ENCODE measurements at places on chromosomes 1 and 21.

DNA sequence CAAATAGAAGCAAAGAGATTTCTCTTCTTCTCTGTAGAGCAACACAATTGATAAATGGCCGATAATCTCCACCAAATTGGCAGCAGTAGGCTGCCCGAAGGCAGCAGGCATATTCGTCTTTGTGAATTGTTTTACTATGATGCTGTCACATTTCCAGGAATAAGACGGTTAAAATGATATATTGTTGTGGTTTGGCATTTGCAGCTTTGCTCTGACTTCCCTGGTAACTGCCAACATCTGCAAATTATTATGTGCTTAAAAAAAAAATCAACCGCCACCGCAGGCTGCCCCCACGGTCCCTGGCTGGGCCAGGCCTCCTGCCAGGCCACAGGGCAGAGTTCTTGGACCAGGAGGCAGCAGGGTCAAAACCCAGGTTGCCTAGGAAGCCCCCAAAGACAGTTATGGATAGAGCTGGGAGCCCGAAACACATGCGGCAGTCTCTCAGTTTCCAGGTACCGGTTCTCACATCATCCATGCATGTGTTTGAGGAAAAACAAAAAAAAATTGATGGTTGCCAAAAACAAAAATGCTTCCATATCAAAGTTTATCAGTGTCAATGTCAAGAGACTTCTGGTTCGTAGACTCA lies 179.3 kb downstream of the ETS2 start:
- DNase-seq: no peak

DNA sequence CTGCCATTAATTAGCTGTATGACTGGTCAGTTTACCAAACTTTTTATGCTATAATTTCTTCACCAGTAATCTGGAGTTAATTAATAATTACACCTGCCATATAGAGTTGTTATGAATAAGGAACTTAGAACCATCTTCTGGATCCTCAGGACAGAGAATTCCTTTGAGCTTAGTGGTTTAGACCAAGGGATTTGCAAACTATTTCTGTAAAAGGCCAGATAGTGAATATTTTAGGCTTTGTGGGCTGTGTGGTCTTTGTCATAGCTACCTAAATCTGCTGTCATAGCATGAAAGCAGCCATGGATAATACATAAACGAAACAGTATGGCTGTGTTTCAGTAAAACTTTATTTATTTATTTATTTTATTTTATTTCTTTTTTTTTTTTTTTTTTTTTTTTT lies 9.0 kb downstream of the TIMM17A start:
- DNase-seq: no peak

- DNase-seq: no peak
Measured at GRCh38 chr1:201156819-201157218, 2.5 kb upstream of the TMEM9 start.

DNA sequence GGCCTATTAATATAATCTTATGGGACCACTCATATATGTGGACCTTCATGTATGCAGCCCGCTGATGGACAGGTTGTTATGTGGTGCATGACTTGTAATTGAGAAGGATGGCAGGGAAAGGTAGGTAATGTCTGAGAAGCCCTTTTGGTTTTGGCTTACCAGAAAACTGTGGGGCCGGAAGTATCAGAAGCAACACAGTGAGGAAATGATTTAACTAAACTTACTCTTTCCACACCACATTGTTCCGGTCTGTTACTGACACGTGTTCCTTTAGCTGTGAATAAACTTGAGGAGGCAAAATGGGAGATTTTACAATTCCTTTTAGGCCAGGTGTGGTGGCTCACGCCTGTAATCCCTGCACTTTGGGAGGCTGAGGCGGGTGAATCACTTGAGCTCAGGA lies 32.4 kb downstream of the KIF1B start:
- peak; percentile 1 for DNase-seq

GRCh38 chr1:226409392-226409791 lies 1.5 kb upstream of the PARP1 start:
- no peak for DNase-seq

- no peak for DNase-seq
Measured at GRCh38 chr1:87956750-87957149, 628.1 kb downstream of the LMO4 start.

DNA sequence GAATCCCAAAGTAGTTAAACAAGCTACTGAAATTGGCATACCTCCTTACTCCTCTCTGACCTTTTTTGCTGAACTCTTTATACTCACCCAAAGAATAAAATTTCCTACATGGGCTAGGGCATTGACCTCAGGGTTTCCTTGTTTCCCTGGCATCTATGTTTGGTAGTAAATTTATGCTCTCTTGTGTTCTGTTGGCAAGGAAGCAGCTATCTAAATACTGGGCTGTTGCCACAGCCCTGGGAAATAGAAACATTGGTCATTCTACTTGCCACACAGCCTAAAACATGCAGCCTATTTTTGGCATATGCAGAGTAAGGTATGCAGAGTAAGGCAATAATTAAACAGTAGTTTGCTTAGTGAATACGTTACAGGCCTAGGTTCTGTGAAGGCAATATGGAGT lies 351.4 kb downstream of the HLX start:
- no peak for DNase-seq

- no peak for DNase-seq
Measured at GRCh38 chr1:93979040-93979717, 69.9 kb upstream of the GCLM start.

GRCh38 chr1:42172381-42173133 lies 8.0 kb upstream of the GUCA2A start:
- DNase-seq: no peak

- DNase-seq: no peak
Measured at GRCh38 chr1:236007781-236008180, 57.1 kb downstream of the NID1 start.

DNA sequence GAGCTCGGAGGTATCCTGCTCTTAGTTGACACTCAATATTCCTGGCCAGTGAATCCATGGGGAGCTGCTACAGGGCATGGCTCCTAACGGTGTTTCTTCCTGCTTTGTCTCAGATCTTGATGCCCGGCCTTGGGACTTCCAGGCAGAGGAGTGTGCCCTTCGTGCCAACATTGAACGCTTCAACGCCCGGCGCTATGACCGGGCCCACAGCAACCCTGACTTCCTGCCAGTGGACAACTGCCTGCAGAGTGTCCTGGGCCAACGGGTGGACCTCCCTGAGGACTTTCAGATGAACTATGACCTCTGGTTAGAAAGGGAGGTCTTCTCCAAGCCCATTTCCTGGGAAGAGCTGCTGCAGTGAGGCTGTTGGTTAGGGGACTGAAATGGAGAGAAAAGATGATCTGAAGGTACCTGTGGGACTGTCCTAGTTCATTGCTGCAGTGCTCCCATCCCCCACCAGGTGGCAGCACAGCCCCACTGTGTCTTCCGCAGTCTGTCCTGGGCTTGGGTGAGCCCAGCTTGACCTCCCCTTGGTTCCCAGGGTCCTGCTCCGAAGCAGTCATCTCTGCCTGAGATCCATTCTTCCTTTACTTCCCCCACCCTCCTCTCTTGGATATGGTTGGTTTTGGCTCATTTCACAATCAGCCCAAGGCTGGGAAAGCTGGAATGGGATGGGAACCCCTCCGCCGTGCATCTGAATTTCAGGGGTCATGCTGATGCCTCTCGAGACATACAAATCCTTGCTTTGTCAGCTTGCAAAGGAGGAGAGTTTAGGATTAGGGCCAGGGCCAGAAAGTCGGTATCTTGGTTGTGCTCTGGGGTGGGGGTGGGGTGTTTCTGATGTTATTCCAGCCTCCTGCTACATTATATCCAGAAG lies 16.7 kb downstream of the ALX3 start:
- DNase-seq: peak; percentile 65

DNA sequence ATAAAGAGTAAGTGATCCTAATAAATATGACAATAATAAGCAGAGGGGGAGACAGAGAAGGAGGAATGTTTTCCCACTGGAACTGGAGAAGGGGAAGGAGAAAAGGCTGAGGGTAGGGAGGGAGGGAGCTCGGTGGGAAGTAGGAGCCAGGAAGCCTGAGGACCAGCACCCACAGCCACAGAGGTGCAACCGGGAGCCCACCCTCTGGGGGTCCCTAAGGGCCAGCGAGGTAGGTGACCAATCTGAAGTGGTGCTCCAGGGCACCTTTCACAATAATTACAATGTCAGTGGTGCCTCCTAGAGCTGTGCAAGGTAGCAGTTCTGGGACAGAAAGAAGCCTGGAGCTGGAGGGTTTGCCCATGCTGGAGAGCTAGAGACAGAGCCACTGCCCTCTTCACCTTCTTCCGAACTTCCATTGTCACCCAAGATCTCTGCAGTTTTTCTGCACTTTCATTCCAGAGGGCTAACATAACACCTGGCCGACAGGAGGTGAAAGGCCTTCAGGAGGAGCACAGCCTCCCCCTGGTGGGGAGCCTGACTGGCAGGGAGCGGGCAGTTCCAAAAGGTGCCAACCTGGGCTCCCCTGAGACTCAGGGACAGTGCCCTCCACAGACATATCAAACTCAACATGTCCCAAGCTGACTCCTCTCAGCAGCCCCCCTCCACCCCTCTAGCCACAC lies 4.1 kb upstream of the AHCYL1 start:
- peak; percentile 27 for DNase-seq

GRCh38 chr1:8378981-8379470 lies 61.1 kb downstream of the SLC45A1 start:
- no peak for DNase-seq

DNA sequence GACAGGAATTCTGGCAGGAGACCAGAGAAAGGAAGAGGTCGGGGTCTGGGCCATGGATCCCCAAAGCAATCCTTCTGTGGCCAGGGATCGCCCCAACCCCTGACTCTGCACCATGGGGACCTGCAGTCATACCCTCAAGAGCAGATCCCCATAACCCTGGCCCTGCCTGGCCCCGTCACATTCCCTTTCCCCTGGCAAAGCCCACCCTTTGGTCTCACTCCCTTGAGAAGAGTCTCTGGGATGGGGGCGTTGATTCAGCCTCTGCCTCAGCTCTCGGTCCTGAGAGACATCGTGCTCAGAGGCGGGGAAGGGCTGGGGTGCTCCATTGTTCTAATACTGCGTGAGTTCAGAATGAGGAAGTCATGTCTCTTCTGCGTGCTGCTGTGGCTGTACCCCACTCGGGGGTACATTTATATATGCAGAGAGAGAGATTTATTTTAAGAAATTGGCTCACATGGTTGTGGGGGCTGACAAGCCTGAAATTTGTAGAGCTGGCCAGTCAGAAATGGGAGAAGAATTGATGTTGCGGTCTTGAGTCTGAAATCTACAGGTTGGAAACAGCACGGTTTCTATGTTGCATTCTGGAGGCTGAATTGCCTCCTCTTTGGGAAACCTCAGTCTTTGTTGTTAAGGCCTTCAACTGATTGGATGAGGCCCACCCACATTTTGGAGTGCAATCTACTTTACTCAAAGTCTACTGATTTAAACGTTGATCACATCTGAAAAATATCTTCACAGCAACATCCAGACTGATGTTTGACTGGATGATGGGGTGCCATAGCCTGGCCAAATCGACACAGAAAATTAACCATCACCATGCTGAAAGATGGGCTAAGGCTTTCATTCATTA lies 4.2 kb upstream of the PADI2 start:
- no peak for DNase-seq

DNA sequence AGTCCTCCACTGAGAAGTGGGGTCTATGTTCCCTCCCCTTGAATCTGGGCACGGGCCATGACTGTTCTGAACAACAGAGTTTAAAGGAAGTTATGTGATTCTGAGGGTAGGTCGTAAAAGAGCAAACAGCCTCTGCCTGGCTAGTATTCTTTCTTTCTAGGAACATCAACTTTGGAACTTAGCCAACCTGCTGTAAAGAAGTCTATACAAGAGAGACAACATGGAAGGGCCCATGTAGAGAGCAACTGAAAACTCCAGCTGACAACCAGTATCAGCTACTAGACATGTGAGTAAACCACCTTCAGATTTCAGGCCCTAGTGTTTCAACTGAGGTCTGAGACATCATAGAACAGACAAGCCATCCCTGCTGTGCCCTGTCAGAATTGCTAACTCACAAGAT lies 7.5 kb downstream of the SELENOF start:
- DNase-seq: no peak

DNA sequence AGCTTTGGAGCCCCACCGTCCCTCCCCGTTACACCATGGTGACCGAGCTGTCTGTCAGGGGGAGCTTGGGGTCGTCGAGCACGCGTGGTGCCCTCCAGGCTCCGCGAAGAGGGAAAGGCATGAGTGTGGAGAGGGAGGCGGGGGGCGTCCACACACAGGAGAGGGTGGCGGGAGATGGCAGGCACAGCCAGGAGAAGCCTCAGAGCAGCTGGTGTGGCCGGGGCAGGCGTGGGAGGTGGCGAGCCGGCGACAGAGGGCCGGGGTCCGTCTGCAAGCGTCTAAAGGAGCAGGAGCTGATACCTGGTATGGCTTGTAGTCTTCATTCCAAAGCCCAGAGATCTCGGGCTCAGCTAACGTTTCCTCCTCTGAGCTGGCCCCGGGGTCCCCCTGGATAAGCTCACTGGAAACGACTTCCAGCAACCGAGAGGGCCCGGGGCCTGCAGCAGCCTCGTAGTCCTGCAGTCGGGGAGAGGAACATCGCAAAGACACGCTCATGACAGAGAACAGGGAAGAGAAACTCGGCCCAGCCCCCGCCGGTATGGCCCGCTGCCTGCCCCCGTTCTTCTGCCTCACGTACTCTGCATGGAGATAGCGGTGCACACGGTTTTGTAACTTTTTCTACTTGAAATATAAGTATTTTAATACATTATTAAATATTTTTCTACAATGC lies 37.4 kb downstream of the CFAP74 start:
- DNase-seq: no peak

DNA sequence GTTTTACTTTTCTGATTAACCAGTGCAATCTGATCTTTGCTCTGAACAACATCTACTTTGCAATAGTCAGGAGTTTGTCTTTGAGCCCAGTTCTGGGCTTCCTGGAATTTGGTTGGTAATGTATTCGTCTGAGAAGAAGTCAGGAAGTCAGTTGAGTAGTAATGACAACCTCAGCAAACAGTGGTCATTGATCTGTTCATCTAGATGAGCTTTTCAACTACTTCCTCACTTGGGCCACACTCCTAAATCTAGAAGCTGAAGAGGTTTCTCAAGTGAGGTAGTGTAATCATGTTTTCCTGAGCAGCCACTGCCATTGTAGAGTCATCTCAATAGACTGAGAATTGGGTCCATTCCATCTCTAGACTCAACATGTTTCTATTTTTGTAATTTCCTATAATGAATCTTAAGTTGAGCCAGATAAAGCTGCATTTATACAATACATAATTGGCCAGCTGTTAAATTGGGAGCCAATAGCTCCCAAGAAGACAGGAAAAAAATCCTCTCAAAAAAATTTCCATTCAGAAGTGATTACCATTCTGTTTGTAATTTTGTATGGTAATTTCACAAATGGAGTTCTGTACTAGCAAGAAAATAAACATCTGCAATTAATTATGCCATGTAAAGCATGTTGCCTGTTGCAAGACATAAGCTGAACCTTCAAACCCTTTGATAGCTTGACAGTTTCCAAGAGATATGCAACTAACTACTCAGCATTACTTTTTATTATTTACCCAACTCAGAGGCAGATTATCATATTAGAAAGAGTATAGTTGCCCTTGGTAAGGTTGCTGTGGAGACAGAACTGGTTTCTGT lies 49.6 kb downstream of the WDR64 start:
- DNase-seq: no peak

GRCh38 chr1:93554883-93555872 lies 107.3 kb downstream of the FNBP1L start:
- no peak for DNase-seq

Data from CD4-positive, alpha-beta T cell treated with Interleukin-10 for 1 hour (primary cell).